ENCODE measurements at places on chromosomes 2 and 18. TPM values are rescaled to one million over a fixed set of nuclear protein-coding genes. Genes with fewer than 3 reads are reported as not detected.
A peak's percentile ranks its signal among the peaks of the same experiment; 100 is the strongest.

GRCh38 chr18:29512761-29513160 is 1335.8 kb upstream of the CDH2 start:
- DNase-seq: no peak

DNA sequence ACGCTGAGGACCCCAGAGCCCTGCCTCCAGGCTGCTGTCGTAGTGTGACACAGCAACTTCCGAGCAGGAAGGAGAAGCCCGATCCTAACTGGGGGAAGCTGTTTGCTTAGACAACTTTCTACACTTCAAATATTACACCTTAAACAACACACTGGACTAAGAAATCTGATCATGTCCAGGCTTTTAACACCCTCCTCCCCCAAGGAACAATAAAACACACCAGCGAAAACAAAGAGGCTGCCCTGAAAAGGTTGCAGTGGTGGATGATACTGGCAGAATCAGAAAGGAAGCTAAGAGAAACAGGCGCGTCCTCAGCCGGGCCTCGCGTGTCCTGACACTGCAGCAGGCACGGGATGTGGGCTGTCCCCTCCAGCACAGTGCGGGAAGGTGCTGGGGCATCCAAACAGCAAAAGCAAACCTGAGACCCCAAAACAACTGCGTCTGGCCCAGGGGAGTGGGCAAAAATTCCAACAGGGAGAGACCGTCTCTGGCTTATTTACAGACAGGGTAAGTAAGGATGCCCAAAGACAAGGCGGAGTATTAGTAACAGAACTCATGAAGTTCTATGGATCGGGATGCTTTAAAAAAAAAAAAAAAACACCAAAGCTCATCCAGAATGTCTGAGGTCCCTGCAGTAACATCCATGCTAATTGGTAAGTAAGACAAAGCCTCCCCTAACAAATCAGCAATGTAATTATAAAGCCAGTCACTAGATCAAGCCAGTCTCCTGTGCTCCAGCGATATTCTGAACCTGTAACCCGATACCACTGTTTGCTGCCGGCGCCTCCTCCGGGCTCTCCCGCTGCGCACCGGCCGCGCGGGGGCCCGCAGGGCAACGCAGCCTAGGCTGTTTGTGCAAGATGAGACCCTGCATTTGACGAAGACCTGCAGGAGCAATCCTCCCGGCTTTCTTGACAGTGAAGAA is 9.0 kb downstream of the SERTAD2 start:
- peak; percentile 29 for DNase-seq

DNA sequence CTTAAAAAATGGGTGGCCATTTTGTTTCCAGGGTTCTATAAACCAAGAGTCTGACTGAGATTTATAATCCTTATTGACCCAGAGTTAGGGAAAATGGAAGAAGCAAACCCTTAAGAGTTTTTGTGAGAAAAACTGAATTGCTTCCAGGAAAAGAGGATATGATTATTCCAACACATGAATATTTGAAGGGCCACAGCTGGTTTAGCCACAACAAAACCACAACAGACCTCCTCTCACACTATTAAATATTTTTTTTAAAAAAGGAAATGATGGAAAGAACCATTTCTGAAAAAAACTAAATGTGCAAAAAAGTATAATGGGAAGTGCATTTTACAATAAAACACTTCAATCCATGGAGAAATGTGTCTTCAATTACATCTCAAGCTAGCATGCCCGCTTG is 182.7 kb downstream of the ETAA1 start:
- DNase-seq: no peak

Gene ANKRD23
- total RNA-seq: 4.6 TPM

- DNase-seq: no peak
These were observed 10.0 kb downstream of the KLF7 start for GRCh38 chr2:207155516-207156444.

DNA sequence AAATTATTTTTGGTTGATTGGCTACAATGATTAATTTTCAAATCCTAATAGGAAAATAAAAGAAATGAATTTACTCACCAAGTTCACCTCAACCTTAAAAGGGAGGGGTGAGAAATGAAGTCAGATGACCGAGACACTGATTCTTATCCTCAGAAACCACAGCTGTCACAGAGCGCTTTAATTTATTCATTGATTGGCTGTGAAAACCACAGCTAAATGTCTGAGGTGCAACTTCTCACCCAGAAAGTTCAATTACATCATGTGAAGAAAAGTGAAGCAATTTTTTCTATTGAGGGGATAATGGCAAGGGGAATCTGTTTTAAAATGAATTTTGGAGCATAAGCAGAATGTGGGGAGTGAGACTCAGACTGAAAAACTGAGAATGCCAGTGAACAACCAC is 128.4 kb downstream of the RNF152 start:
- DNase-seq: no peak

DNA sequence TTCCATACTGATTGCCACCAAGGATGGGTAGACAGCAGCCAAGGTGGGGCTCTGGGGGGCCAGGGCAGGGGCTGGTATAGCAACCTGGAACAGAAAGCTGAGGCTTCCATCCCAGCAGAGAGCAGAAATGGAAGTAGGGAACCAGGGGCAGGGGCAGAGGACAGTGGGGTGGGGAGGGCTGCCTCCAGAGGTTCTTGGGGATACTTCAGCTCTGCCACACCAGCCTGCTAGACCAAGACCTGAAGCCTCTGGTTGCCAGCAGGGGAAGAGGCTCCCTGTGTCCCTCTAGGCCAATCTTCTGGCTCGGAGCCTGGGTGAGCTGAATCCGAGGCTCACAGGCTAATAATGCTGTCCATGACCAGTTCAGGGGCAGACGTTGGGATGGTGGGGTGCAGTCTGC is 329.0 kb downstream of the DYSF start:
- no peak for DNase-seq

- no peak for DNase-seq
These were observed 46.4 kb upstream of the ODC1 start for GRCh38 chr2:10494351-10495066.

Gene LMAN2L
- 8.6 TPM for total RNA-seq

- no peak for DNase-seq
These were observed 314.0 kb upstream of the EPAS1 start for GRCh38 chr2:45983213-45983612.

- no peak for DNase-seq
These were observed 158.7 kb downstream of the CLIP4 start for GRCh38 chr2:29273685-29274611.

- DNase-seq: no peak
These were observed 8.8 kb upstream of the GBX2 start for GRCh38 chr2:236176951-236177350.

Gene CD8B
- total RNA-seq: 47.4 TPM

DNA sequence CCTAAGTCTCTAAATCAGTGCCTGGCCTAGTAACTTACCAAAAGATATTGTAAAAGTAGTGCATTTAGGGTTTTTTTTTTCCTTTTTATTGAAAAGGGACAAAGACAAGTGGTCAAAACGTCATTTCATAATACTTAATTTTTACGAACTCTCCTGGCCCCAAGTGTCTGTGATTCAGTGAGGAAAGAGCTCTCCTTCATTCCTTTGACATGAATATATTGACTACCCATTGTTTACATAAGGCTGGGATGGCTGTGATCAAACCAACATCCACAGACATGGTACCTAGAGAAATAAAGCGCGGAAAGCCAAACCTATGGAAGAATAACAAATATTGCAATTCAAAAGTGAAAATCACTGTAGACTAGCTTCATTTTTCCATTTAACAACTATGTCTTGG is 198.4 kb downstream of the BABAM2 start:
- DNase-seq: no peak

GRCh38 chr18:64882896-64883295 is 734.0 kb upstream of the LINC00305 start:
- DNase-seq: no peak

Gene TRIM43
- total RNA-seq: not detected

DNA sequence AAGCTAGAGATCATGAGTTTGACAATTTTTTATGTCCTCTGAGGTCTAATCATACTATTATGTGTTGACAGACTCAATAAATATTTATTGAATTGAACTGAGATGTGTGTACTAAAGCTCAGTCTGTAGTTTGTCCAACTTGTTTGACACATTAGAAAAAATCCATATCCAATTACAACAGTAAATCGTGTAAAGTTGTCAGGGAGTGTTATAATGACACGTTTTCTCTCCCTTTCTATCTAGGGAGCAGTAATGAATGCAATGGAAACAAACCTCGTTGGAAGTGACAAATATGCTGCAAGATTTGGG is 28.4 kb downstream of the ITGA4 start:
- DNase-seq: no peak

Gene NYAP2
- 0.11 TPM for total RNA-seq

- no peak for DNase-seq
These were observed 303.5 kb downstream of the HRH4 start for GRCh38 chr18:24763765-24764513.

- DNase-seq: no peak
These were observed 707 bp upstream of the ERFE start for GRCh38 chr2:238158018-238158508.

Gene ACMSD
- not detected for total RNA-seq

GRCh38 chr2:133389569-133389968 is 178.7 kb downstream of the NCKAP5 start:
- no peak for DNase-seq

GRCh38 chr2:213151437-213152064 is at the start of gene IKZF2:
Gene IKZF2, minus strand, starts transcription at chr2:213151612. Its CDS starts 2,983 bp downstream, at chr2:213148629.
- peak; percentile 58 for DNase-seq

DNA sequence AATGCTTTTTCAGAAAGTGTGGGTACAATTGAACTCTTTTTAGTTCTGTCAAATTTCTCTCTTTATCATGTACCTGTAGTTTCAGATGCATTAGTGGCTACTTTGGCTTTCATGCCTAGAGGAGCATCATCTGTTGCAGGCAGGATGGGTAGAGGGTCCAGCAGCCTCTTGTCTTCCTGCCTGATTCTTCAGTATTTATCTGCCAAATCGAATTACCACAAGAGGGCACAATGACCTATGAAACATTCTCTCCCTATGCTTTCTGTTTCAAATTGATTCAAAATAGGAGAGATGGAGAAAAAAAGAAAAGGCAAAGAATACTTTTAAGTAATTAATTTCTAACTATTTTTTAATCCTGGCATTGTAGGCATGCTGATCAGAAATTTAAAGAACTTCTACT is 477.2 kb downstream of the TRIB2 start:
- DNase-seq: no peak

DNA sequence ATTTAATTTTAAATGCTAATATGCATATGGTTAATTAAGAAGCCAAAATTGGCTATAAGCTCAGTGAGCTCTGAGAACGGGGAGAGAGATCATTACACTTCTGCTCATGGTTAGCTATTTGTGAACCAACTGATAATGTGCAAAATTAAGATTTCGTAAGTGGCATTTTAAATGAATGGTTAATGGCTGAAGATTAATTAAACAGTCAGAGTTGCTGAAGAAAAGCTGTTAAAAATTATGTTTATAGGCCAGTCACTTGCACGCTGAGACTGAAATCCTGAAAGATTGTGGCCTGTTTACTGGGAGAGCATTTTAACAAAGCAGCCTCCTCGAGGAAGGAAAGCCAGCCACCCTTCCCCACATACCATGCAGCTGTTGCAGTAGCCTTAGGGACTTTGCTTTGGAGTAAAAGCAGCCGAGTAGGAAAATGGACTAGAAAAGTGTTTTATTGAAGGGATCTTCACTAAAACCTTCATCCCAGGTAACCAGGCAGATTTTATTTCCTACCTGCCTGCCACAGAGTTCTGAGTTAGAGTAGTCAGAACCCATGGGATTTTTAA is 218.8 kb upstream of the NRP2 start:
- no peak for DNase-seq
